CD4-positive, alpha-beta T cell treated with Interleukin-21 for 1 hour (primary cell): ENCODE measurements at places on chromosomes 7 and 10.

DNA sequence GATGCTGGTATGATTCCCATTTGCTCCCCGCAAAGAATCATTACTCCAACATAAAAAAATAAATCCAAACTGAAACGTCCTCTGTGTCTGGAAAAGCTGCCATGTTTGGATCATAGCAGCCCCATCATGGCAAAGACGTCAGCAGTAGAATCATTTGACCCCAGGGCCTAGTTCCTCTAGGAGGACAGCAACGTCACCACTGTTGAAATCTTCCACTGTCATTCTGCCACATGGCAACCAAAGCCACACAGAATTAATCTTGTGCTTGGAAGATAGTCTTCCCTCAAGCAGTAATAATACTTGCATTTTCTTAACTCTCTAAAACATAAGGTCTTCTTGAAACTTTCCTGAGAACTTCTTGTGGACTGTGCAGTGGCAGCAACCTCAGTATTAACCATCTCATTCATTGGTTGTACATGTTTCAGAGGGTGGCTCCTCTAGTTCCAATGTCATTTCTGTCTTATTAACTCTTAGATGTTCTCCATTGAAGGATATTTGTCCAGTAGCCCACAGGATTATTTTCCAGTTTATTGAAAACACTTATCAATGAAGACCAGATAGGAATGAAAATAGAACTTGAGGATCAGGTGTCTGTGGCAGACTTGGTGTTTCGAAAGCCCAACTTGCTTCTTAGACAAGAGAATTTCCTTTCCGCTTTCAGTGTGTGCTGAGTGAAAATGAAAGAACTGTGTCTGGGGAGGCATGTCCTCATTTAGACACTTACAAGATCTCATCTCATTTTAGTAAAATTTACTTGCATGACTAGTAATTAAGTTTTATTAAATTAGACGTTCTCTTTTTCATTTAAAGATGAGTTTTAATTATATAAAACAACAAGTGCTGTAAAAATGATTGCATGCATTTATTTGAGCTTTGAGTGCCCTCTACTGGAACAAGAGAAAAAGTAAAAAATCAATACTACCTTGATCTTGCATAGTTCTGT lies 28.9 kb upstream of the INHBA start:
- no peak for DNase-seq

DNA sequence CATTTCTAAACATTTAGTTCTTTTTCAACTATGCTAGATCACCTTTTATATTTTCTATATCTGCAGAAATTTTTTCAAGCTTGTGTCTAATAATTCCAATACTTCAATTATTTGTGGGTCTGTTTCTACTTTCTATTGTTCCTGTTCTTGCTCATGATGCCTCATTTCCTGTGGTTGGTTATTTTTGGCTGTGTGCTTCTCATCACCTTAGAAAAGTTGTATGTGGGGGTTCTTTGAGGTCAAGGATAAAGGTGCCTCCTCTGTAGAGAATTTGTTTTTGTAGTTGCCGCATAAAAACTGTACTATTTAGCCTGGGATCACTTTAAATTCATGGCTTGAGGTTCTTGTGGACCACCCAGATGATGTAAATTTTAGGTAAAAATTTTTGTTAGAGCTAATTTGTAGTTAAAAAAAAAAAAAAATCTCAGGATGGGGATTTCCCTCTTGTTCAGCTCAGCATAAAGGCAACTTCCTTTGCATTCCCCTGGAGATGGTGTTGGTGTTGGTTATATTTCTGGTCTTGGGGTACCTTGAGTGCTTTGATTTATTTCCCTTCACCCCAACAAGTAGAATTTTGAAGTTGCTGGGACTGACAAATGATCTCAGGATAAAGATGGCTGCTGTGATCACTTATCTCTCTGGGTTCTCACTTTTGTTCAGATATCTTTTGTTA lies 27.0 kb upstream of the JAZF1 start:
- DNase-seq = no peak

- no peak for DNase-seq
Observed at GRCh38 chr7:24024276-24025068, 259.5 kb upstream of the NPY start.

DNA sequence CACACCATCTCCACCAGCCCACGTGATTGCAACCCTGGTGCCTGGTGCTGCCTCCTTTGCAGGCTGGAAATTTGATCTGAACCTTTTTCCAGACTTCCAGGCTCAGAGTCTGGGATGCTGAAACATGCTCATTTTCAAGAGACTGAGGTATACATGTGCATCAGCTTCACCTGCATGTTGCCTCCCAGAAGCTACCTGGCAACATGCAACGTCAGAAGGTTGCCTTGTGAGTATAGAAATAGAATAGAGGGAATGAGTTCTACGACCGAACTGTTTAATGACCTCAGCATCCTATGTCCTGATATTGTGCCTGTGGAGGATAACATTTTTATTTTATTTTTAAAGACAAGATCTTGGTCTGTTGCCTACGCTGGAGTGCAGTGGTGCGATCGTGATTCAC lies 1.9 kb upstream of the ZNF212 start:
- no peak for DNase-seq

- no peak for DNase-seq
Observed at GRCh38 chr10:59839576-59839975, 66.8 kb downstream of the CCDC6 start.

DNA sequence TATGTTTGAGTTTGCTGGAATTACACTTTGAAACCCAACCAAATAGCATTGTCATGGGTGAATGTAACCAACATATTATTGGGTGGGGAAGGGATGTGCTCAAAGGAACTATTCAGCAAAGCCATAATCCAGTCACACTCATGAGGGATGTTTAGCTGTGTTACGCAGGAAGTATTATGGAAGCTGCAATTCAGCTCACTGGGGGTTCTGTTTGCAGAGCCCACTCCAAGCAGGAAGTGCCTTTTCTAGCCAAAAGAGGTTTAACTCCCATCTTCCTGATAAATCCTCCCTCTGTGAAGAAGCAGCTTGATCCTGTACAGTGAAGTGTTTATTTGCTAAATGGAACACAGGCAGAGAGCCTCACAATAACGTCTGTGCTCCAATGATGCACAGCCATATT lies 172.5 kb downstream of the GLI3 start:
- DNase-seq = no peak

DNA sequence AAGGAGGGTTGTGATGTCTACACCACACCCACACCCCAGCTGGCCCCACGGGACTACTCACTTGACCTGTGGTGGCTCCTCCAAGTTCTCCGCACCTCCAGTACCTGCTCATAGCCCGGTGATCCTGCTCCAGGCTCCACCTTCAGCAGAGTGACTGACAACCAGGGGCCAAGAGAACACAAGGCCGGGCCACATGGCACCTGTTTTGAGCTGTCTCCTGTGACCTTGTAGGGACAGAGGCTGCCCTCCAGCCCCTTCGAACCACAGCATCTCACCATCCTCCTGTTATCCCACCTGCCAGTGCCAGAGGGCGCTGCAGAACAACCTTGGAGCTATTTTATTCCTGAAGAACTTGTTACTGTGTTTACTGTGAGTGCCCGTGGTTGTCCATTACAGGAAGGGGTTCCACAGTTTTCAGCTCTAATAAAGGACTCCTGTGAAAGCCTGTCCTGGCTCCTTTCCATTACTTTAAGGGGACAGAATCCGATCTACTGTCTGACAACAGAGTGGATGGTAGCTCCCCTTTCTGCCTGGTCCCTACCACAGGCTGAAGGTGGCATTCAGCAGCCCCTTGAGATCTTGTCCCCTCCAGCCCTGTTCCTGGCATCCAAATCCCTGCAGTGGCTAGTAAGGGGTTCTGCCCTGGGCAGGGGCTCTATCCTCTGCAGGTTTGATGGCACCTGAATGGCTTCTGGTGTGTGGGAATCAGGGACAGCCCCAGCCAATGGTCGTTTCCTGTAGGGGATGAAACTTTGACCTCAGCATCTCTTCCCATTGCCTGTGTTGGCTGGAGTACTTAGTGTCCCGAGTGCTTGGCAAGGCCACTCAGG lies 50.8 kb downstream of the C10orf120 start:
- peak; percentile 8 for DNase-seq

DNA sequence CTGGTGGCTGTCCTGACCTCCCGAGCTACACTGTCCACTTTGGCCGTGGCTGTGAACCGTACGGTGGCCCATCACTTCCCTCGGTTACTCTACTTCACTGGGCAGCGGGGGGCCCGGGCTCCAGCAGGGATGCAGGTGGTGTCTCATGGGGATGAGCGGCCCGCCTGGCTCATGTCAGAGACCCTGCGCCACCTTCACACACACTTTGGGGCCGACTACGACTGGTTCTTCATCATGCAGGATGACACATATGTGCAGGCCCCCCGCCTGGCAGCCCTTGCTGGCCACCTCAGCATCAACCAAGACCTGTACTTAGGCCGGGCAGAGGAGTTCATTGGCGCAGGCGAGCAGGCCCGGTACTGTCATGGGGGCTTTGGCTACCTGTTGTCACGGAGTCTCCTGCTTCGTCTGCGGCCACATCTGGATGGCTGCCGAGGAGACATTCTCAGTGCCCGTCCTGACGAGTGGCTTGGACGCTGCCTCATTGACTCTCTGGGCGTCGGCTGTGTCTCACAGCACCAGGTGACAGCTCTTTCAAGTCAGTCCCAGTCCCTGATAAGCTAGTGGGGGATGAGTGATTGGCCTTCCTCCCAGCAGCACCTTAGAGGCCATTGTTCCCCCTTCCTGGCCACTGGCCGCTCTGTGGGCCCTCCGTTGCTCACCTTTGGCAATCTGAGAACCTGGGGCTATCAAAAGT lies 3.0 kb downstream of the CHPF2 start:
- no peak for DNase-seq

DNA sequence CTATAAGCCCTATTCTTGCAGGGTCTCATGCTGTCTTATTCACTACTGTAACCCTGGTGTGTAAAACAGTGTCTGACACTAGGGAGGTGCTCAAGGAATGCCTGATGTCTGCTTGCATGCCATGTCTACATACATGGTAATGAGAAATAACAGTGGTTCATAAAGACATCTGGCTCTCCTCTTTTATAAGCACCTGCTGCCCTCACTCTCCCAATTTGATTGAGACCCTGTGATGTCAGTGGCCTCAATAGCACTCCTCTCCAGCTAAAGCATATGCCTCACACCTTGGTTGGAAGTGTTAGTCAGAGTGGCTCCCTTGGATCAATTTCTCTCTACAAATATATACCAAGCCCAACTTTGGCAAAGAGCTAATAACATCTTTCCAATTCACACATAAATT lies 30.6 kb downstream of the ANK3 start:
- DNase-seq = no peak

DNA sequence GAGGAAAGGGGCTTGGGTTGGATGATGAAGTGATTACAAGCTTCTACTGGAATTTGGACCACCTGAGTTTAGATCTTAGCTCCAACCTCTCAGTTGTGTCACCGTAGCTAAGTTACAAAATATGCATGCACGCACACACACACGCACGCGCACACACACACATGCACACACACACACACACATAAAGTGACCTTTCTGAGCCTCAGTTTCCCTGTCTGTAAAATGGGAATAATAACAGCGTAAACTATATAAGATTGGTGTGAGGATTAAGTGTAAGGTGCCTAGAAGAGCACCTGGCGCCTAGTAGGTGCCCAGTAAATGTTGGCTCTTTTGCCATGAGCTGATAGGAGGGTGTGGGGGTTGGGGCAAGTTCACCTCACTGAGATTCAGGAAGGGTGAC lies 12.6 kb upstream of the AQP1 start:
- no peak for DNase-seq

DNA sequence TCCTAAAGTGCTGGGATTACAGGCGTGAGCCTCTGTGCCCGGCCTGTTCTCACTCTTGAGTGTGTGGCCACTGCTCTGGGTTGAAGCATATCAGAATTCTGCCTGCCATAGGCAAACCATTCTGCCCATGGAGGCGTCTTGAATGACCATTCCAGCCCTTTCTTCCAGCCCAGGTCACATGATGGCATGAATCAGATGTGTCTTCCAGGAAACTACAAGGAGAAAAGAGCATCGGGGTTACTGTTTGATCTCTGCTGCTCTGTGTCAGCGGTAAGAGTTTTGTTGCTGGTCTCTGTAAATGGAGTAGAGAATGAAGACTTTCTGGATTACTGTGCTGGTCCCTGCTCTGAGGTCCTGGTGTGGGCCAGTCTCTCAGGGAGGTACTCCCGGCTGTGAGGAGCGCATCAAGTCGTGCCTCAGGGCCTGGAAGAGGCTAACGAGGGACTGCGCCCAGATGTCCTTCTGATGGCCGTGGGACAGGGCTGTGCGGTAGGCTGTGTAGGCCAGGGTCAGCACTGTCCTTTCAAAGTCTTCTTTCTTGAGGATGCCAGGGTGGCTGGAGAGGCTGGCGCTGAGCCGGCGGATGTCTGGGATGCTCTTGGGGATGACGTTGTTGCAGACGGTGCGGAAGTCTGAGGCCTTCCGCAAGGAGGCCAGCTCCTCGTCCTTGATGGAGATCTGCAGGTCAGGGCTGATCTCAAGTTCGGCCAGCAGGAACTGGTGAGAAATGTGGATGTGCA lies 5.8 kb upstream of the SLC13A4 start:
- DNase-seq = no peak

DNA sequence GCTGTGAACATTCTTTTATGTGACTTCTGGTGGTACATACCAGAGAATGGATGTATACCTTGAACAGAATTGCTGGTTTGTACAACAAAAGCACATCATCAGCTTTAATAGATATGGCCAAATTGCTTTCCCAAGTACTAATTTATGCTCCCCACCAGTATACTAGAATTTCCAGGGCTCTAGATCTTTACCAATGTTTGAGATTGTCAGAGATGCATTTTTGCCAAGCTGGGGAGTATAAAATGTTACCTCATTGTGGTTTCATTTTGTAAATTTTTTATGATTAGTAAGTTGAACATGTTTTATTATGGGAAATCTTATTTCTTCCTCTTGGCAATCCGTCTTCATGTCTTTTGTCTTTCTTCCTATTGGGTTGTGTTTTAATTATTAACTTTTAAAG lies 179.9 kb upstream of the TMEM106B start:
- DNase-seq = no peak

DNA sequence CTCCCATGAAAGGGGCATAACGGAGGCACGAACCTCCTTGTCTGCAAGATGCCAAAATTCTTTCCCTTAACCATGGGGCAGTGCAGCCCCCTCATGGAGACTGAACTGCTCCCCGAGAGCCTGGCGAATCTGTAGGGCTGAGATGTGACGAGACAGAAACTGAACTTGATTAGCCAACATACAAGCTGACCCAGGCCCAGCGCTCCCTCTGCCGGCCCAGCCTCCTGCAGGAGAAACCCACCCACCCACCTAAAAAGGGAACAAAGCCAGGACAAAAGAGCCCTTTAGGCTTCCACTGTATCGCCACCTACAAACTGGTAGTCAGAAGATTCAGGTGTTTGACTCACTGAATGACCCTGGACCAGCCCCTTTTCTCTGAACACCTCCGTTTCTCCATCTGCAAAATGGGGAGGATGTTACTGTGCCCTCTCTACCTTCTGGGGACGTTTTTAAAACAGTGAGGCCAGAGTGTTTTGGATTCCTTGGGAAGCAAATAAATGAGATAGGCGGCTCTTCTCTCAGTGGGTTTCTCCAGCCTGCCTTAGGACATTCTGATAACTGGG lies 58.4 kb downstream of the C10orf105 start:
- no peak for DNase-seq

DNA sequence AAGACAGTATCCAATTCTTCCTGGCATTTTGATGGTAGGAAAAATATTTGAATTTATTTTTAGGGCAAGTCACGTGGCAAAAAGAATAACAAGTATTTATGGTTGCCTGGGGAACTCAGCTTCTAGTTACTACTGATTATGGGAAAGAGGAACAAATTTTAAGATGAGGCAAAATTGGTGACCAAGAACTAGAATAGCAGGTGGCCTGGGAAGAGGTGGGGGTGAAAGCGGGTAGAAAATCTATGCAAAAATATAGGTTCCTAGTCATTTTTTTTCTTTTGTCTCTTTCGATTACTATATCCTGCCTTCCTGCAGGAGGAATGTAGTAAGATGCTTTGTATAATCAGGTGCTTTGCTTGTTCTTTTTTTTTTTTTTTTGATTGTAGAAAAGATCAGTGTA lies 27.8 kb downstream of the ENTPD1 start:
- DNase-seq = peak; percentile 19

- DNase-seq = no peak
Observed at GRCh38 chr7:30707391-30708357, 25.4 kb upstream of the CRHR2 start.
